ENCODE measurements at places on chromosomes 4 and X.

DNA sequence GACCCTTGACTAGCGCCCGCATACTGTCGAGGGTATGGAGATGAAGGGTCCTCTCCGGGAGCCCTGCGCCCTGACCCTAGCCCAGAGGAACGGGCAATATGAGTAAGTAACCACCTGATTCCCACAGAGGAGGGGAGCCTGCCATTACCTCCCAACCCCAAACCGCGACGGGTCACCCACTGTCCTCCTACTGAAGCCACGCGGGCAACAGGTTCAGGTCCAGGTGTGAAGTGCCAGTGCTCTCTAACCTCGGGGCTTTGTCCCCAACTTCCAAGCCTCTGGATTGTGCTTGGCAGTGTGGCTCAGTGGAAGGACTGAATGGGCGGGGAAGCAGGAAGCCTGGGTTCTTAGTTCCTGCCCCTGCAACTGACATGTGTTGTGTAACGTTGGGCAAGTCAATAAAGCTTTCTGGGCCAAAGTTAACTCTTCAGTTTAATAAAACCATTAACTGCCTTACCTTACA is 694 bp downstream of the OCRL start:
- no peak for DNase-seq

- DNase-seq = no peak
These were observed 23.5 kb downstream of the NAT8L start for GRCh38 chr4:2082627-2083026.

DNA sequence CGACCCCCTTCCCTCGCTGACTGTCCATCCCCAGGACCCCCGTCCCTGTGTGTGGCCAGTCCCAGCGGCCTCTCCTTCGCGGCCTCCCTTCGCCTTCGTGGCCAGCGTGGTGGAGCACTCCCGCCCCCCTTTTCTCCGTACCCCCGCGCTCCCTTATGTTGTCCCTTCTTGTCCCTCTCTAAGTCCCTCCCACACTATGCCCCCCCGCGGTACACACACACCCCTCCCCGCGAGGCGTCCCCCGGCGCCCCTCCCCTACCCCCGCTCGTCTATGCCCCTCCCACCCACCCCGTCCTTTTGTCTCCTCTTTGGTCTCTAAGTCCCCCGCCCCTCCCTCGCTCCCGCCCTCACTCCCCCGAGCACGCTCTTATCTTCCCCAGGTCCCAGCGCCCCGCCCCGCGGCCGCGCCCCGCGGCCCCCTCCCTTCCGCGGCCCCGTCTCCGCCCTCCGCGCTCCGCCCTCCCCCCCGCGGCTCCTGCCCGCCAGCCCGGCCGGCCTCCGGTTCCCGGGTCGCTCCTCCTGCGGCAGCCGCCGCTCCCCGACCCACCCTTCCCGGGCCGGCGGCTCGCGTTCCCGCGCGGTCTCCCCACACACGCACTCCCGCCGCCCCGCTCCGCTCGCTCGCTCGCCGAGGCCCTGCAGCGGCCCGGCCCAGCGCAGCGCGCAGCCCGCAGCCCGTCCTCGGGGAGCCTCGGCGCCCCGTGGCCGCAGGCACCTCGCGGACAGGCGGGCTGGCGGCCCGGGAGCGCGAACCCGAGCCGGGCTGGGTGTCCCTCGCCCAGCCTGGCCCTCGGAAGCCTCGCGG is 26.3 kb downstream of the UTP14A start:
- DNase-seq = peak; percentile 56

DNA sequence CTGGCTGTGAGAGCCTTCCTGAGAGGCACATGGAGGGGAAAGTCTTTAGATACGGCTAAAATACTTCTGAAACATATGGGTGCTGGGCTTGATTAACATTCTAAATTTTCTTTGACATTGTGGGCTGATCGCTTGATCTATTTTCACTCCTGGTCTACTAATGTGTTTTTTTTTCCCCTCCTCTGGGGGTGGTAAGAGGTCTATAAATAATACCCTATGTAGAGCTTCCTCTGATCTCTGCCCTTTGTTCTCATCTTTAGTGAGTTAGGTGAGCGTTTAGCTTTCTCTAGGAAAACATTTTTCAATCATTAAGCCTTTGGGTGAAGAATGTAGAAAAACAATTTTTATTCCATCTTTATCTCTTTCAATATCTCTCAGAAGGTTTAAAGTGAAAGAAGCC is 9.8 kb downstream of the SLC4A4 start:
- no peak for DNase-seq

DNA sequence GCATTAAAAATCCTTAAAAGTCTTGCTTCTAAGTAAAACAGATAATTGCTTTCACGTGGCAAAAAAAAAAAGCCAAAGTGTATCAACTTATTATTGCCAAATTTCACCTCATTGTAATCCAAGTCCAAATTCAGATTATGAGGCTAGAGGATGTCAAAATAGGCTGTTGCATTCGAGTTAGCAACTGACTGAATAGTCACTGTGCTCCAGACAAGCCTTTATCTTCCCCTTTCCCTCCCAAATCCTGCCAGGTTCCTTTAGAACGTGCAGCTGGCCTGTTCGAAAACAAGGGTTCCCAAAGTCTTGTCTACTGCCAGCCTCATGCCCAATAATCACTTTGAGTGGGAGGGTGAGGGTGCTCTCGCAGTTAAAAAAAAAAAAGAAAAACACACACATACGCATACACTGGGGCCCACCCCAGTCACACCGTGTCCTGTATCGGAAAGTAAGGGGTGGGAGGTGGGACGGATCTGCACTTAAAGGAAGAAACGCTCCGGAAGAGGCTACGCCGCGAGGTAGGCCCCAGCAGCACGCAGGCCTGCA is 603 bp downstream of the MAD2L1 start:
- DNase-seq = no peak

GRCh38 chr4:41613821-41614220 is 75.9 kb downstream of the LIMCH1 start:
- no peak for DNase-seq

DNA sequence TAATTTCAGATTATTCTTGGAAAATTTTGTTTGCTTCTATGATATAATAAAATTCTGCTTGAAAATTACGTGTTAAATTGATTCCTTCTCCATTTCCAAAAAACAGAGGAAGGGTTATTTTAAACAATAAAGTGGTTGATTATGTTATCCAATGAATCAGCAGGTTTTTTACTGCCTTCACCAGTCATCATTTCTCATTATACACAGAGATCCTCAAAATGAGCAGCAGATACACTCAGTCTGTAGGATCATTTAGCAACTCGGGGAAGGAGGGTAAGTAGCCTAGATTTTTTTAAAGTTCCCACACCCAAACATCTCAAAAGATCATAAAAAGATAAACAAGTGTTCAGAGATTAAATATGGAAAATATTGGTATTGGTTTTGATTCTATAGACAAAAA is 6.8 kb upstream of the TMEM144 start:
- DNase-seq = no peak

- DNase-seq = no peak
These were observed 132.4 kb downstream of the MAGEC1 start for GRCh38 chrX:142036116-142036515.

DNA sequence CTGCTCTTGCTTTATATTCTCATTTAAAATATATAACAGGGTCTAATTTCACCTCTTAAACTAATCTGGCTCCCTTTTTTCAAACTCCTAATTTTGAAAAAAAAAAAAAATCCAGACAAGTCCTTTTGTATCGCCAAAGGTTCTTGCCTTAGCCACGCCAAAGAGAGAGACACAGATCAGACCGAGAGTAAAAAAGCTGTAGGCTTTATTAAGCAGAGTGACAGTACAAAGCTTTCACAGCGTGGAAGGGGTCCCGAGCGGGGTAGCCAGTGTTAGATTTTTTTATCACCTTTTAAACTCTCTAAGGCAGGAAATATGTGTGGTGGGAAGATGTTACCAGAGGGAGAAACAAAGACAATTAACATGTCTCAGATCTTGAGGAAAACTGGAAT is 54.1 kb downstream of the PAGE2 start:
- no peak for DNase-seq

DNA sequence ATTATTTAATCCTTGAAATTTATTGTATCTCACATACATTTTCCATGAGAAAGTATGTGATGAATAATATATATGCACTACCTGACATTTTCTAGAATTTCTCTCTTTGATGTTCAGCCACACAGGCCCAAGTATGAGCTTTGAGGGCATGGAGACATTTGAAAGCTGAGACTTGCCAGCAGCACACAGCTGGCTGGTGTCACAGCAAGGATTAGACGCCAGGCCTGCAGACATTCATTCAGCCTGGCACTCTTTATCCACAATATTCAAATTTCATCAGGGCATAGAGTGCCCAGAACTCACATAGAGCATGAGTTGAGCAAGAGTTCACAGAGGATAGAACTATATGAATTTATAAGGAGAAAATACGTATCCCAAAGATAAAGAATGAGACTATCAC is 74.0 kb downstream of the GRIA2 start:
- no peak for DNase-seq

DNA sequence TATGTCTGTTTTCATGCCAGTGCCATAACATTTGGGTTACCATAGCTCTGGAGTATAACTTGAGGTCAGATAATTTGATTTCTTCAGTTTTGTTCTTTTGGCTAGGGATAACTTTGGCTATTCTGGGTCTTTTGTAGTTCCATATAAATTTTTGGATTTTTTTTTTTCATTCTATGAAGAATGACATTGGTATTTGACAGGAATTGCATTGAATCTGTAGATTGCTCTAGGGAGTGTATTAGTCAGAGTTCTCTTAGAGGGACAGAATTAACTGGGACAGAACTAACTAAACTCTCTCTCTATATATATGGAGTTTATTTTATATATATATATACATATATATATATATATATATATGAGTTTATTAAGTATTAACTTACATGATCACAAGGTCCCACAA is 32.2 kb upstream of the SLIT2 start:
- DNase-seq = no peak

GRCh38 chrX:23644744-23645143 is 22.5 kb upstream of the PRDX4 start:
- DNase-seq = no peak

DNA sequence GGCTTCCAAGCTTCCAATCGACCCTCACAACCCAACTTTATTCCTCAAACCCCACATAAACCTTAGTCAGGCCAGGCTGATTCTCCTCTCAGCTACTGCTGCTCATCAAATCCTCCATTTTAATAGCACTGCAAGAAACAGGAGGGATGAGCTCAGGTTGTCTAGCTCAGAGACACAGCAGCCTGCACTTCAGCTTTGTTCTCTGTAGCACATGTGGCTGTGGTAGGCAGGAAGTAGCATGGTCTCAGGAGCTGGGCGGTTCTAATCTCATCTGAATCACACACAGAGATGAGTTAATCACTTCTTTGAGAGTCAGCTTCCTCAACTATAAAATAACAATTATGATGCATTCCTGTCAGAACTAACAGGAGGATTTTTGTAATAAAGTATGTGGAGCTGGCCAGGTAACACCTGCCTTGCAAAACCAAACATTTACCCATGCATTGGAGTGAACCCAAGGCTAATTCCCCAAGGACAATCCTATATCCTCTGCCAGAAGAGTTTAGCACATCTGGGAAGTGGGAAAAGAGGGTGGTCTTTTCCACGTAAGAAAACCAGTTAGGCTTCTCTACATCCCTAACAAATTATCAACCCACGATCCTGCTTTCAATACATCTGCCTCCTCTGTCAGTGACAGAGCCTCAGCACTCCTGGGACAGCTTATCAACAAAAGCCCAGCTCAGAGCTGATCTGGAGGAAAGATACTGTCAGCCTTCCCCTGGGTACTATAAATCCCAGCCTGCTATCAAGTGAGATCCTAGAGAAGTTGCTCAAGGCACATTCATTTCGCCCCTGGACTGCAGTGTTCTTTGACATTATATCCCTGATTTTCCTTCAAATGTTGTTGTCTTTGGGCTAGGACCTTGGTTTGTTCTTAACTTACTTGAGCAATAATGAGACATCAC is 32.8 kb downstream of the ELOVL6 start:
- DNase-seq = no peak

GRCh38 chr4:134202166-134202956 is 772 bp upstream of the PABPC4L start:
- no peak for DNase-seq

DNA sequence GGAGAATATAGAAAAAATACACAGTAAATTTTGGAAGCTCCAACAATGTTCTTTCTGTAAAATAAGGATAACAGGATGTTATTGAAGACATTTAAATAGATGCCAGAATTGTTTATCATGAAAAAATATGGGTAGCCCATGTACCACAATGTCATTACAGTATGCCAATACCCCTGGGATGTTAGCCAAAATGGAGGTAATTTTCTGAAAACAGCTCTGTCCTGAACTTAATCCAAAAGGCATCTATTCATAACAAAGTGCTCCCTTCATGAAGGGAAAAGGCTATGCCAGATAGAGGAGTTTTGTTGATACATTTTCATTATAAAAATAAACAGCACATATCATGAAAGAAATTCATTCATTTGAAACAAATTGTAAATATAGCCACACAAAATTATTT is 1902.6 kb upstream of the AGA start:
- no peak for DNase-seq

GRCh38 chrX:22628275-22628674 is 355.6 kb downstream of the CBLL2 start:
- no peak for DNase-seq

GRCh38 chr4:58209551-58209950 is 1099.4 kb upstream of the IGFBP7 start:
- no peak for DNase-seq

GRCh38 chr4:88144866-88145300 is 13.6 kb downstream of the ABCG2 start:
- no peak for DNase-seq

GRCh38 chrX:11242704-11243103 is 50.5 kb upstream of the AMELX start:
- no peak for DNase-seq

- no peak for DNase-seq
These were observed 58.2 kb downstream of the CD38 start for GRCh38 chr4:15836362-15836761.

DNA sequence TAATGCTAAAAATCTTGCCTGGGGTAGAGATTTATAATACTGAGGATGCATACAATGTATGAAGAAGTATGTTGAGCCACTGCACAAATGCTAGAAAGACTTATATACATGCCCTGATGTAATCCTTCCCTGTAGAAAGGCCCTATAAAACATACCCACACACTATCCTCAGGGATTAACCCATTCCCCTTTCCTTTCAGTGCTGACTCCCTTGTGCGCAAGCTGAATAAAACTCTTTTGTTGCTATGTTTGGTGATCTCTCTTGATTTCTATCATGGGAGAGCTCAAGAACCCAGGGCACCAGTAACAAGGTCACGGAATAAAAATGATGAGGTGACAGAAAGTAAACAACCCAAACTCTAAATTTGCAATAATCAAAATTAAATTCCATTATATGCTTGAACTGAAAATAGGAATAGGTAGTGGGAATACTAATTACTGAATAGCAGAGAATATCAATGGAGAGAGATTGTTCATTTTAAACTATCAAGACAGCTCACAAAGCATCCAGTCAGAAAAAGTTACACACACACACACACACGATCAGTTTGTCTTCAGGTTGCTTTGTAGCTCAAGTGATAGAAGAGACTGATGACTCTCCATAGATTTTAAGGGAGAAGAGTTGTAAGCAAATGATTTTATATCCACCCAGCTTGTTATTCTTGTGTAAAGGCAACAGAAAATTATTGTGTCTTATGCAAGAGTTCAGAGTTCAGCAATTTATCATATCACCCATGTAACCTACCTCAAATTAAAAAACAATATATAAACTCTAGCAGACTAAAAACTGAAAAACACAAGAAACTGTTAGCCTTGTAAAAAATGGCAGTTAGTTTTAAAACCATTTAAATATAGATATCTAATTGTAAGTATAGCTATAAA is 14.8 kb downstream of the TIGD2 start:
- DNase-seq = no peak
